ENCODE measurements at places on chromosomes 12 and 14.

DNA sequence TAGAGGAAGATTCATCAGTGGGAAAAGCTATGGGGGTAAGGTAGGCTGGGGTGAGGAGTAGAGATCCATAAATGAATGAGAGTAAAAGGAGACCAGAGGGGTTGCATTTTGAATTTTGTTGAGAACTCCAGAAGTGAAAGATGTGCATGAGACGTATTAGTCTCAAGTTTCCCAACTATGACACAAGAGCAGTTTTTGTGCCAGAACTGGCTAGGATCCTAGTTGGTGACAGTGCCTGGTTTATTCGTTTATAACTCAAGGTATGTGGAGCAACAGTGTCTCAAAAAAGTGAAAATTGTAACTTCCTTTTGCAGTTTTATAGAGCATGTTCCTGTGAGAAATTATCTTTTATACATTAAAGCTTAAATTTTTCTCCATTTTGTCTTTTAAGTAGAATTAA is 377.0 kb downstream of the NPAS3 start:
- peak; percentile 42 for DNase-seq

GRCh38 chr12:95653771-95654546 is 102.7 kb upstream of the USP44 start:
- DNase-seq, result no peak

GRCh38 chr14:31968956-31969698 is 108.0 kb upstream of the ARHGAP5 start:
- no peak for DNase-seq

GRCh38 chr14:62645649-62646048 is 399.6 kb downstream of the KCNH5 start:
- no peak for DNase-seq

- peak; percentile 19 for DNase-seq
These were observed 674 bp downstream of the VDR start for GRCh38 chr12:47903927-47904712.

DNA sequence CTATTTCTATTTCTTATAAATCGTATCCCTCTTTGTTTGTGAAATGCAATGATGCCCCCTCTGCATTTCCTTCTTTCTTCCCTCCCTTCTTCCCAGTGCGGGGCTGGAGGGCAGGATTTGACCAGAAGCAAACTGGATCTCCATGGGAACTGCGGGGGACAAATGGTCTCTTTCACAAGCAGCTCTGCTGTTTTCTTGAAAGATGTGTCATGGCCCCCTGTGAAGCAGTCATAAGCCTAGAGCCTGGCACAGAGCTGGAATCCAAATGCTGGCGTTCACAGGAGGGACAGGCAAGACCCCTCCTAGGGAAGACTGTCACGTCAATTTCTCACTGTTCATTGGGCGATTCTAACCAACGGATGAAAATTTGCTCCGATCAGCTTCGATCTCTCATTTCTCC is 203.5 kb upstream of the NOS1 start:
- peak; percentile 19 for DNase-seq

DNA sequence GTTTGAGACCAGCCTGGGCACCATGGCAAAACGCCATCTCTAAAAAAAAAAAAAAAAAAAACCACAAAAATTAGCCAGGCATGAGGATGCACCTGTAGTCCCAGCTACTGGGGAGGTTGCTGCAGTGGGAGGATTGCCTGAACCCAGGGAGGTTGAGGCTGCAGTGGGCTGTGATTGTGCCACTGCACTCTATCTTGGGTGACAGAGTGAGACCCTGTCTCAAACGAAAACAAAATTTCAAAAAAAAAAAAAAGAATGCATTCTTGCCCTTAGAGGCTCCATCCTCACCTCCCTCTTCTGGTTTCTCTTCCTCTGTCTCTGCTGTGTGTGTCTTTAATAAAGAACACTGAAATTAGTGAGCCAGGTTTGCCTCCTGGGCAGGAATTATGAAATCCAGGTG is 107.8 kb downstream of the VCPKMT start:
- no peak for DNase-seq

DNA sequence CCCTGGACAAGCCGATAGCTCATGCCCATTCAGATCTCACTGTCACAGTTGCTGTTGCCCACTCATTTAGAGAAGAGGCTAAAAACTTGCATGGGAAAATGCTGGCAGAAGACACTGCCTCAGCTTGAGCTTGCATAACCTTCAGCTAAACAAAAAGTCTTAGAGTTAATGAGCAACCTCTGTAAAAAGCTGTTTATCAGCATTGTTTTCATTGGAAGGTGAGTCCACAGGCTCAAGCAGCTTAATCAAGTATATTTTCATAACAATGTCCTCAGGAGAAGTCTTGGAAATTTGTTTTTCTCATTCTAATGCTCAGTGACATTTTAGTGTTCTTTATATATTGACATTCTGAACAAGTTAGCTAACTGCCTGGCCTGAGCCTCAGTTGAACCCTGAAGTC is 872.9 kb downstream of the TMTC2 start:
- DNase-seq, result no peak

GRCh38 chr14:71651228-71651627 is 281.0 kb upstream of the RGS6 start:
- DNase-seq, result peak; percentile 51

DNA sequence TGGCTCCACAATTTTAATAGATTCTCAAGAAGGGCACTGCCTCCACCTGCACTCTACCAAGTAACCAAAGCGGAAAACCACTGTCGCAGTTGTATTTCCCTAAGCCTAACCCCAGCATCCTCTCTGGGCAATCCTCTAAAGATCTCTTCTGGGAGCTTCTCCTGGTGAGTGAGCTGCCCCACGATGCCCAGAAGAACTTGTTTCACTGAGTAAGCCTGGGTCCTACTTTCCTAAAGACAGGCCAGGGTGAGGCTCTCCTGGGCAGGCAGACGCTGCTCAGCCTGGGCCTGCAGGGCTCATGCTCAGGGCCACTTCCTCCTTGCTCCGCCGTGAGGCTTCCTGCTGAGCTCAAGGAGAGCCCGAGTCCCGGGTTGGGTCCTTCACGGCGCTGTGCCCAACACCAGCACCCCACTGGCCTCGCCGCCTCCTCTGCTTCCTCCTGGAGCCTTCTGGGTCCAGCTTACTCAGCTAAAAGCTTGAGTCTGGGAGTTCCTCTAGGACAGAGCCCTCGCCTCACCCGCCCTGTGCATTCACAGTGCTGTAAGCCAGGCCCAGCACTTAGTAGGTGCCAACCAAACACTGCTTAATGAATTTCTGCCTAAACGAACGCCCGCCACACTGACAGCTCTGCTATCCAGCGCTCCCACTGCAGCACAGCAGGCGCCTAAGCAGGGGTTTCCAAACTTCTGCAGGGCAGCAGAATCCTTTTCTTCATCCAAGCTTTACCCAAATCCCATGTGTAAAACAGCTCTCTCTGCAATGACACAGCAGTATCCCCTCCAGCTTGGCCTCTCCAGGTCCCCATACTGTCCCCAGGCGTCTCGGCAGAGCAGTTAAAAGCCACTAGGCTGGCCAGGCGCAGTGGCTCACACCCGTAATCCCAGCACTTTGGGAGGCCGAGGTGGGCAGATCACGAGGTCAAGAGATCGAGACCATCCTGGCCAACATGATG is 5.7 kb downstream of the RAB35 start:
- peak; percentile 72 for DNase-seq

DNA sequence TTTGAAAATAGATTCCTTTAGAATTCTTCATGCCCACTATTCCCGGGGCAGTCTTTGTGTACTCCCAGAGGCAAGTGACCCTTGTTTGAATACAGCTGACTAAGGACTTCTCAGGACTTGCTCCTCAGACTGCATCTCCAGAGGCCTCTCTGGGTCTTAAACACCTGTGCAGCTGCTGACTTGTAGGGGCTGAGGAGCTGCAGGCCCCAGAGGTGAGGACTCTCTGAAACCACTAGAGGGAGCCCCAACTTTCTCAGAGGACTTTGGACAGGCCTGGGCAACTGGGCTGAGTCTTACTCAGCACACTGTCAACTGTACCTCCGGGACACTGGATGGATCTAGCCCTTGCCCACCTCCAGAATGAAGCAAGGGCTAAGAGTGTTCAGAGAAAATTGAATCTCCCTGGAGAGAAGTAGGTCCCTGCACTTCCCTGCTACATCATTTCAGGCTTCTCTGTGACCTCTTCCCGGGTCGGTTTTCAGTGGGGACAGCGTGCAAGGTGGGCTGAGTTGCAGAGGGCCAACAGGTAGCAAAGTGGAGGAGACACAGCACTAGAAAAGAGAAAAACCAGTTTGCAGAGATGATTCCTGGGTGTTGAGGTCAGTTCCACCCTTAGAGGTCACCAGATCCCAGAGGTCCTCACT is 164.6 kb downstream of the TMEM117 start:
- DNase-seq, result no peak

- DNase-seq, result no peak
These were observed 242.2 kb upstream of the NPAS3 start for GRCh38 chr14:32696325-32697091.

DNA sequence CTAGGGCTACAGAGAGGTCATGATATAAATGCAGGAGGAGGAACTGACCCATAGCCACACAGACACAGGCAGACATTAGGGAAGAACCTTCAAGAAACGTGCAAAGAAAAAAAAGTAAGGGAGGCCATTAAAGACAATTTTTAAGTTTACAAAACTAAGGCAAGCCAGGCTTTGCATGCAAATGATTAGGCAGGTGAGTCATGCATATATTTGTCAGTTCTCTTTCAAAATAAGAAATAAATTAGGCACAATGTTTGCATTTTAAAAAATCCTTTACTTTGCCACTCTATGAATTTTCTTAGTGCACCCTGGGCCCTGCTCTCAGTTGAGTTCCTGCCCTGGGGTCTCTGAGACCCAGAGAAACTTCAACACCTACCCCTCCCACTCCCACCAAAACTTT is 75.0 kb downstream of the PRMT8 start:
- DNase-seq, result no peak

DNA sequence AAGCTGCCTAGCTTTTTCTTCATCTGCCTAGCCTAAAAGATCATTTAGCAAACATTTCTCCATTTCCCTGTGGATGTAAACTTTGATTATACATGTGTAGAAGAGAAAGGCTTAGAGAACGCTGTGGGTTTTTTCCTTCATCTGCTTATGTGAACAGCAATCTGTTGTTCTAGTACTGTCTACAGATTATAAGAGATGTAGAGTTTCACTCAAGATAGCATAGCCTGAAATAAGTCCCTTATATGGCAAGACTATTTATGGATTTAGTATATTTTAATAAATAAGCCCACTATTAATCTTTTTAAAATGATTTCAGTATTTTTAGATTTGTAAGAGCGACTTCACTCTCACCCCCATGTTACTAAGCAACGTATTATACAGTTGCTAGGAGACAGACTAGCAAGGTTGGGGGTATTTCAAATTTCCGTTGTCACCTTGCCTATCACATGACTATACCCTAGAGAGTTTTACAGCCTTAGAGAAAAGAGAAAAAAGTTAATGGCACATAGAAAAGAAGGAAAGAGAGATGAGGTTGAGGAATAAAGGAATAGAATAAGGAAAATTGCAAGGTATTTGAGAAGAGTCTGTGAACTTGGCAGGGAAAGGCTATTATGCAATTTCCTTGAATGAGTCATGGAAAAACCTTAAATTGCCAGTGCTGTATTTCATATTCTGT is 12.2 kb upstream of the TUBA1A start:
- peak; percentile 73 for DNase-seq

GRCh38 chr12:98410356-98410755 is 105.0 kb upstream of the TMPO start:
- DNase-seq, result no peak

DNA sequence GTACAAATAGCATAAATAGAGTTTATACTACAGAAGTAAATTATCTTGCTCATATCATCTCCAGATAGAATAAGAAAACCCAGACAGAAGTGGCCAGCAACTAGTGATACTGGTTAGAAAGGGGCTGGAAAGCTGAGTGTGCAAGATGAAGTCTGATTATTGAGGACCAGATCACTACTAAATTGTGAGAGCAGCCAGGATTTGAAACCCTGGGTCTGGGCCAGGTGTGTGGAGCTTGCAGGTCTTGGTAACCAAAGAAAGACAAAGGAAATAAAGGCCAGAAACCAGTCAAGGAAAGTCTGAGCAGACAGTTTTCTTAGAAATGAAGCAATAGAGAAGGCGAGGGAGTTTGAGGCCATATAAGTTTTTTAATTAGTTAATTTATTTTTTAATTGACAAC is 611.8 kb downstream of the ETNK1 start:
- DNase-seq, result no peak

DNA sequence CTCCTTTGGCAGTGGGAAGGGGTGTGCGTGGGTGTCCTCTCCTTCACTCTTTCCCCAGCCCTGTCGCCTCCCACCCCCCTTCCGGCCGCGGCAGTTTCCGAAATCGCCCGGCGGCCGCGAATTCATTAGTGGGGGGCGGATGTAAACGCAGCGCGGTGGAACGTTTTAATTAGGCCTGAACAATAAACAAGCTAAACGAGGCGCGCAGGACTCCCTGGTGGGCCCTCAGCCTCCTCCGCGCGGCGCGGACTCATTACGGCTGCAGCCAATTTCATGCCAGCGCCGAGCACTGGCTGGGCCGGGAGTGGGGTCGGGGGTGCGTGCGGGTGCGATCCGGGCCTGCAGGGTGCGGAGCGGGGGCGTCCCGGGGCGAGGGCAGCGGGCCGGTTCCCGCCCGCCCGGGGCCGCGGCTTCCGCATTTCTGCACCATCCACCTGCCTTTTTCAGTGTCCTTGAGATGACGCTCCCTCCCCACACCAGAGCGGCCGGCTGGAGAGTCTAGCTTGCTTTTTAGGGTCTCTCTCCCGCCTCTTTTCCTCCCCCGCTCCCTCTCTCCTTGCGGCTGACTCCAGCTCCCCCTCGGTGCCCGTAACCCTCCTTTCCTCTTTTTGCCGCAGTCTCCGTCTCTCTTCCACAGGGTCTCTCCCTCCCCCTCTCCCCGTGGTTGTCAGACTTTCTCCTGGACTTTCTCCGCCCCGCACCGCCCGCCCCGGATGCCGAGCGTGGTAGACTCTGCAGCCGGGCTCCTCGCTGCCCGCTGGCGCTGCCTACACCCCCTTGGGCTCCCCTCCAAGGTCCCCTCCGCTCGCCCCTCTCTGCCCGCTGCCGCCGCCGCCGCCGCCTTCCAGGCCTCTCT is at the start of gene CISTR:
CISTR (minus strand) TSS at position 644 of the 856 bp plus-strand sequence.
- no peak for DNase-seq

- DNase-seq, result no peak
These were observed 72.1 kb upstream of the DIO3 start for GRCh38 chr14:101489092-101489760.

DNA sequence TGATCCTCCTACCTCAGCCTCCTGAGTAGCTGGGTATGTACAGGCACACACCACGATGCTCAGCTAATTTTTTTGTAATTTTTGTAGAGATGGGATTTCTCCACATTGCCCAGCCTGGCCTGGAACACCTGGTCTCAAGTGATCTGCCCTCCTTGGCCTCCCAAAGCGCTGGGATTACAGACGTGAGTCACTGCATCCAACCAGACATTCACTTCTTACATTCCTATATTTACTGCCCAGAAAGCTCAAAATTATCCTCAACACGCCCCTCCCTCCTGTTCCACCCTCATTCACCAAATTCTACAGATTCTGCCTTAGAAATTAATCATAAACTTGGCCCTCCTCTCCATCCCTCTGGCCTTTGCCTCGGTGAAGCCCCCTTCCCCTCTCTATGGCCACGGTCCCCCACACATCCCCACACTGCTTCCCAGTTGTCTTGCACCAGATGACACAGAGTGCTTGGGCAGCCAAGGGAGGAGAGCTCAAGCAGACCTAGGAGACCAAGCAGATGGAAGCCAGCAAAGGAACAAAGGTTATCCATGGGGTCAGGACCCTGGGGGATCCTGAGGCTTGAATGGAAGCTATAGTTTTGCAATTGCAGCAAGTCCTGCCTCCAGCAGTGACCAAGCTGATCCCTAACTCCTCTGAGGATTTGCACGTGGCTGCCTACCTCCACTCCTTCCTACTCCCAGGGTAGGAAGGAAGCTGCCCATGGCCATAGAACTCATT is 213.2 kb upstream of the FOXN3 start:
- no peak for DNase-seq
